ENCODE measurements at places on chromosomes 3 and 15.

DNA sequence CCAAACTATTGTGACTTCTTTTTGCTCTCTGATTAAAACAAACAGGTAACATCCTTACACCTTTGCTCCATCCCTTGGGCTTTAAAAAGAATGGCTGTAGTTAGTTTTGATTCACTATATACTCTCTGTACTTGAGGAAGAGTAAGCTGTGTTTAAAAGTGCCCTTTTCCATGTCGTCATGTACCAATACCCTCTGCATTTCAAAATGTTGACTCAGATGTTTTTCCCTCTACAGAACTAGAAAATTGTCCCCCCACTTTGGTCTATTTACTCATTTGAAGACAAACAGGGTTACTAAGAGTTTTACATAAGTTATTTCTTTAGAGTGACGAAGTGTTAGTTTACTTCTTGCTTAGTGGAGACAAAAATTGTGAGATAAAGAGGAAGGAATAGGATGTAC, 62.7 kb downstream of the TASOR start:
- DNase-seq, result no peak

DNA sequence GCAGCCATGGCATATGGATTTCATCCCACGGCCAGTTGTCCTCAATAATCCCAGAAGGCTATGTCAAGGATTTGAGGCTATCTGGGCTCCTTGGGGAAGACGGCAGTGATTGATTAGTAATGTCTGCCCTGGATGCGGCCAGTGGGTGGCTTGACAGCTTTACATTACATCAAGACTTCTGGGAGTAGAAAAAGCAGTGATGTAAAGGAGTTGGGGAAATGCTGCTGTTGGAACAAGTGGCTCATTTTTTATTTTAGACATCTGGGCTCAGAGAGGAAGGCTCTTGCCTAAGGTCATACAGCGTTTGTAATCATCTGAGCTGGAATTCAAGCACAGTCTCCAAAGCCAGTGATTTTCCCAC, 94.1 kb downstream of the FLNB start:
- no peak for DNase-seq

GRCh38 chr15:79897701-79898113, 893 bp upstream of the MTHFS start:
- DNase-seq, result no peak

- no peak for DNase-seq
Measured at GRCh38 chr3:119340446-119340845, 46.3 kb downstream of the ARHGAP31 start.

DNA sequence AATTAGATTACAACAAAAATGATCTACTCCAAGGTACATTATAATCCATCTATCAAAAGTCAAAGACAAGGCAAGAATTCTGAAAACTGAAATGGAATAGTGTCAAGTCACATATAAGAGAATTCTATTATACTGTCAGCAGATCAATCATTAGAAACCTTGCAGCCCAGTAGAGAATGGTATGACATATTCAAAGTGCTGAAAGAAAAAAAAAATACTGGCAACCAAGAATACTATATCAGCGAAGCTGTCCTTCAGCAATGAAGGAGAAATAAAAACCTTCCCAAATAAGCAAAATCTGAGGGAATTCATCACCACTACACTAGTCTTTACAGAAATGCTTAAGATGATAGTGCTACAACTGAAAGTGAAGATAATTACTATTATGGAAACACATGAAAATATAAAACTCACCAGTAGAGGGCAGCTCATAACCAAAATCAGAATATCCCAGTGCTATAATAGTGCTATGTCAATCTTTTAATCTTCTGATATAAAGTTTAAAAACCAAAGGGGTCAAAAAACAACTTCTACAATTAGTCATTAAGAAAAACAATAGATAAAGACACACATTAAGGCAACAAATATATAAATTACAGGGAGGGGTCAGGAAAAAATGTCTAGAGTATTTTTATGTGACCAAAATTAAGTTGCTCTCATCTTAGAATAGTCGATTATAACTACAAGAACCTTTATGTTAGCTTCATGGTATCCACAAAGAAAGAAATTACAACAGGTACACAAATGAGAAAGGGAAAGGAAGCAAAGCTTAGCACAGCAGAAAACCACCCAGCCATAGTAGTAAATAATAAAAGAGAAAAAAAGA, 190.7 kb upstream of the CNTN6 start:
- DNase-seq, result no peak

- DNase-seq, result no peak
Measured at GRCh38 chr3:149535333-149535685, 60.8 kb downstream of the TM4SF4 start.

- DNase-seq, result no peak
Measured at GRCh38 chr3:45064512-45065372, 38.6 kb downstream of the CLEC3B start.

DNA sequence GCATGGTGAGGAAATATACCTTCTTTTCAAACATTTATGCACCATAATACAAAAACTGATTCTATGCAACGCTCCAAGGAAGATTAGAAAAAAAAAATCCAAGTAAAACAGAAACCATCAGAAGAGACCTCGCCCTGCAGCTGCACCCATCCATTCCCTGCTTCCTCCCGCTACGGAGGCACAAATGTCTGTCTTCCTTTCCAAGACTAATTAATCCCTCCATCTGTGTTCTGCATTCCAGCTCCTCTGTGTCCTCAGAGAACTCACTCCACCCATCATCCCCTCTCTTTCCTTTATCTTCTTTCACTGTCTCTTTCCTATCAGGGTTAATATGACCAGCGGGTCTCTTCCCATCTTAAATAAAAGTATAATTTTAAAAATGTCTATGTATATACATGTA, 196.1 kb downstream of the ADAMTSL3 start:
- DNase-seq, result no peak

DNA sequence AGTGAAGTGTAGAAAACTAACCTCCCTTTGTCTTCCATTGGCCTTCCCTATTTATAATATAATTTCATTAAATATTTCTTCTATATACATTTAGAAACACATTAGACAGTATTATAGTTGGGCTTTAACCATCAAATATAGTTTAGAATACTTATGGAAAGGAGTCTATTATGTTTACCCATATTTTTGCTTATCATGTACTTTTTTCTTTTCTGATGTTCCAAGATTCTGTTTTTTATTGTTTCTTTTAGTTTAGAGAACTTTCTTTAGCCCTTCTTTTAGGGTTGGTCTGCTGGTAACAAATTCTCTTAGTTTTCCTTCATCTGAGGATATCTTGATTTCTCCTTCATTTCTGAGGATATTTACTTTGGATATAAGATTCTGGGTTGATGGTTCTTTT, 23.7 kb downstream of the SH3GL3 start:
- DNase-seq, result no peak

DNA sequence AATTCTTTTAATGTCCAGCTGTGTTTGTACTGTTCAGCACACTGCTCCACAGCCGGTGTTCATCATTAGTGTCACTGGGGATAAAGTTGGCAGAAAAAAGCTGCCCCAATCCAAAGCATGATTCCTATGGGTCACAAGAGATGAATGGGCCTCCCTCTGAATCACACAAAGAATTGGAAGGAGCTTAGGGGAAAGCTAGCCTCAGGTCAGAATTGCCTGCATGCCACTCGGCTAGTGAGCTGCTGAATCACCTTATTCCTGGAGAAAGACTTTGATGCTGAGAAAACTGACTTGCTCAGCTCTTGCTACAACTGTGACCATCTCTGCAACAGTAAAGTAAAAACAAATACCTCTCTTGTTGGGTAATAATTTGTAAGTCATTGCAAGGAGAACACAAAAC, 3.5 kb downstream of the CCK start:
- DNase-seq, result no peak

GRCh38 chr3:193240436-193240849, 579 bp upstream of the PLAAT1 start:
- DNase-seq, result no peak

Data from activated CD8-positive, alpha-beta memory T cell treated with anti-CD3 and anti-CD28 coated beads for 1 hour (primary cell).